ENCODE measurements at places on chromosomes 3 and 15.
A peak's percentile ranks its signal among the peaks of the same experiment; 100 is the strongest.

- H3K27ac ChIP-seq, result peak overlapping the region; percentile 92
- no peaks in the 10 kb centered on the region for H3K27me3 ChIP-seq
- H3K4me3 ChIP-seq, result peak overlapping the region; percentile 85
These were observed 405 bp downstream of the NPRL2 start for GRCh38 chr3:50350213-50350526.

- H3K27ac ChIP-seq, result no peak overlapping the region
- no peak for DNase-seq
- no peaks in the 10 kb centered on the region for H3K4me1 ChIP-seq
- H3K4me3 ChIP-seq, result no peak overlapping the region
These were observed 218.5 kb upstream of the CNTN3 start for GRCh38 chr3:74832925-74833324.

DNA sequence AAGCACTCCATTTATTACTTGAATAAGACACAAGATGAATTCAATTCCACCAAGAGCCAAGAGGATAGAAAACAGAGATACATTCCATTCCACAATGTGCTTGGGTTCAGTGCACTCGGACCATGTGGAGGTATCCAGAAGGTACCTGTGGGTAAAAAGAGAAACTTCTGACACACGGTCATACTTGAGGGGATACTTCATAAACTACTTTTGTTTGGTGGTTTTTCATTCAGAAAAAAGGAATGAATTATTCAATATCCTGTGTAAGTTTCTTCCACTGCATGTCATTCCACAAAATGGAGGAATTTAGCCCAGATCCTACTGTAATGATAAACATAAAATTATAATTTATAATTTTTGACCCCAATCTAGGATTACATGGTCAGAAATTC is 5.7 kb downstream of the TM4SF1 start:
- no peak overlapping the region for H3K4me3 ChIP-seq
- H3K27ac ChIP-seq, result peak overlapping the region; percentile 70
- DNase-seq, result no peak
- no peaks in the 10 kb centered on the region for H3K27me3 ChIP-seq
- H3K4me1 ChIP-seq, result peaks cover 30% of the 10 kb centered on the region
- no peaks in the 10 kb centered on the region for H3K36me3 ChIP-seq

DNA sequence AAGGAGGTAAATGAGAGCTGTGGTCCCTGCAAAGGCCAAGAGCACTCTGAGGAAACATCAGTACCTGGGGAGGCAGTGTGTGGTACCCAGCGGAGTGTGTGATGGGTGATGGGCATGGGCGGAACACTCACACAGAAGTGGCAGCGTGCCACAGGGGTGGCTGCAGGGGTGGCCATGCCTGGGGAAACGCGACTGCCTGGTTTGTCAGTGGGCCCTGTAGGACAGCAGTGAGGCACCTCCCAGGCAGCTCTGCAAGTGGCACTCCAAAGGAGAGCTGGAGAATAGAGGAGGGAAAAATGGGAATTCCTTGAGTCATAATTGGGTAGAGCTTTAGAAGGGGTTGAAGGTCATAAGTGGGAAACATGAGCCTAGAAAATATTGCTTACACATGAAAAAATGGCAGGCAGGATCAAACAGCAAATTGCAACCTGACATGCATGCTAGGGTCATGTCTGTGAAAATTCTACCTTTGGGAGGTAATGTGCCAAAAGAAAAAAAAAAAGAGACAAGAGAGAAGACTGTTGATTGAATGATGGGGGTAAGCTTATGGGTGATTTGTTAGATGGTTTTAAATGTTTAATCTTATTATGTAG is 138.4 kb downstream of the RPLP1 start:
- no peaks in the 10 kb centered on the region for H3K36me3 ChIP-seq
- H3K4me1 ChIP-seq, result peaks cover 42% of the 10 kb centered on the region
- DNase-seq, result no peak
- no peaks in the 10 kb centered on the region for H3K27me3 ChIP-seq
- no peak overlapping the region for H3K27ac ChIP-seq

- H3K27ac ChIP-seq, result no peak overlapping the region
- H3K4me1 ChIP-seq, result no peaks in the 10 kb centered on the region
- H3K4me3 ChIP-seq, result no peak overlapping the region
- DNase-seq, result no peak
These were observed 222.5 kb downstream of the SUCLG2 start for GRCh38 chr3:67431887-67432286.

DNA sequence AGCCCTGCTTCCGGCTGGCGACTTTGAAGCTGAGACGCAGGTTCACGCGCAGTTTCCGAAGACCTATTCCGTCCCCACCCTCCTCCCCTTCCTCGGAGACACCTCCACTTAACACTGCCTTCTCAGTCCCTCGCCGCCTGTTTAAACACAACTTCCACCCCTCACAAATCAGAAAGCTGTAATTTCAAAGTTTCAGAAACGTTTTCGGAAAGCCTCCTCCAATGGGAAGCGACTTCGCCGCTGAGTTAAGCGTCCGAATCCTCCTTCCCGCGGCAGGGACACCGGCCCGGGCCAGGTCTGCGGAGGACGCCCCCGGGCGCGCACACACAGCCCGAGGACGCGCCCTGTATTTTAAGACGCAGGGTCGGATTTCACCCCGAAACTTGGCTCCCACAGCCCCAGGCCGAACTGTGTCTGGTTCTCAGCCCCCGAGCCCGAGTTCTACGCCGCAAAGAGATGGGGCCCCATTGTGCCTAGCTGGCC is 559 bp upstream of the LRRN1 start:
- peak; percentile 17 for DNase-seq
- peak overlapping the region; percentile 72 for H3K4me3 ChIP-seq
- peaks cover 12% of the 10 kb centered on the region for H3K4me1 ChIP-seq
- no peaks in the 10 kb centered on the region for H3K27me3 ChIP-seq

- H3K4me1 ChIP-seq, result peaks cover 30% of the 10 kb centered on the region
- no peak for DNase-seq
- H3K27me3 ChIP-seq, result no peaks in the 10 kb centered on the region
- no peaks in the 10 kb centered on the region for H3K36me3 ChIP-seq
- no peak overlapping the region for H3K4me3 ChIP-seq
These were observed 87.6 kb downstream of the FOXP1 start for GRCh38 chr3:71495708-71496472.

GRCh38 chr3:151209654-151210053 is 6.6 kb upstream of the GPR171 start:
- DNase-seq, result no peak
- no peaks in the 10 kb centered on the region for H3K4me1 ChIP-seq
- no peak overlapping the region for H3K27ac ChIP-seq
- H3K36me3 ChIP-seq, result no peaks in the 10 kb centered on the region

- no peaks in the 10 kb centered on the region for H3K4me1 ChIP-seq
- H3K27ac ChIP-seq, result no peak overlapping the region
- DNase-seq, result no peak
- H3K36me3 ChIP-seq, result no peaks in the 10 kb centered on the region
- no peak overlapping the region for H3K4me3 ChIP-seq
These were observed 131.4 kb downstream of the ATP1B3 start for GRCh38 chr3:142007710-142008399.

- no peaks in the 10 kb centered on the region for H3K36me3 ChIP-seq
- H3K4me3 ChIP-seq, result no peak overlapping the region
- DNase-seq, result no peak
- H3K27ac ChIP-seq, result no peak overlapping the region
These were observed 67.0 kb downstream of the IMPG2 start for GRCh38 chr3:101253396-101253795.

- H3K36me3 ChIP-seq, result no peaks in the 10 kb centered on the region
- no peak for DNase-seq
- H3K27me3 ChIP-seq, result no peaks in the 10 kb centered on the region
- peaks cover 48% of the 10 kb centered on the region for H3K4me1 ChIP-seq
- H3K4me3 ChIP-seq, result no peak overlapping the region
These were observed 46.6 kb downstream of the ZFAND6 start for GRCh38 chr15:80106051-80106450.

- H3K27me3 ChIP-seq, result no peaks in the 10 kb centered on the region
- H3K4me1 ChIP-seq, result no peaks in the 10 kb centered on the region
- no peak overlapping the region for H3K27ac ChIP-seq
- no peaks in the 10 kb centered on the region for H3K36me3 ChIP-seq
- DNase-seq, result no peak
These were observed 12.0 kb downstream of the TBC1D5 start for GRCh38 chr3:17730318-17730967.

- H3K36me3 ChIP-seq, result no peaks in the 10 kb centered on the region
- H3K4me1 ChIP-seq, result peaks cover 3% of the 10 kb centered on the region
- DNase-seq, result no peak
- no peaks in the 10 kb centered on the region for H3K27me3 ChIP-seq
- H3K4me3 ChIP-seq, result no peak overlapping the region
These were observed 16.1 kb downstream of the SPTBN5 start for GRCh38 chr15:41877631-41878354.

GRCh38 chr3:196531418-196531817 is 16.3 kb upstream of the SMCO1 start:
- no peaks in the 10 kb centered on the region for H3K36me3 ChIP-seq
- H3K27me3 ChIP-seq, result no peaks in the 10 kb centered on the region
- no peak for DNase-seq
- H3K27ac ChIP-seq, result no peak overlapping the region
- H3K4me3 ChIP-seq, result no peak overlapping the region

DNA sequence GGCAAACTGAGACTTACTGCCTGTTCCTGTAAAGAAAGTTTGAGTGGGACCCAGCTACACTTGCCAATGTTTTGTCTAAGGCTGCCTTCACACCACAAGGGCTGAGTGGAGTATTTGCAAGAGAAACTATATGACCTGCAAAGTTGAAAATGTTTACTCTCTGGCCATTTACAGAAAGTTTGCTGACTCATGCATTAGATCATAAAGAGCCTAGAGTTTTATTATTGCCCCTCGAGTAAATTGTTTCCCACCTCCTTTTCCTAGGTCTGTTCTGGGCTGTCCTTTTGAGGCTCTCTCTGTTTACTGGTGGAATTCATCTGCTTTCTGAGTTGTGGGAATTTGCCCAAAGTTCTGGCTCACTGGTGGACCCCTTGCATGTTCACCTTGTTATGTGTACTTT is 6.7 kb upstream of the PROK2 start:
- no peak overlapping the region for H3K27ac ChIP-seq
- no peak overlapping the region for H3K4me3 ChIP-seq
- H3K36me3 ChIP-seq, result no peaks in the 10 kb centered on the region
- H3K27me3 ChIP-seq, result peaks cover 1% of the 10 kb centered on the region
- no peaks in the 10 kb centered on the region for H3K4me1 ChIP-seq

DNA sequence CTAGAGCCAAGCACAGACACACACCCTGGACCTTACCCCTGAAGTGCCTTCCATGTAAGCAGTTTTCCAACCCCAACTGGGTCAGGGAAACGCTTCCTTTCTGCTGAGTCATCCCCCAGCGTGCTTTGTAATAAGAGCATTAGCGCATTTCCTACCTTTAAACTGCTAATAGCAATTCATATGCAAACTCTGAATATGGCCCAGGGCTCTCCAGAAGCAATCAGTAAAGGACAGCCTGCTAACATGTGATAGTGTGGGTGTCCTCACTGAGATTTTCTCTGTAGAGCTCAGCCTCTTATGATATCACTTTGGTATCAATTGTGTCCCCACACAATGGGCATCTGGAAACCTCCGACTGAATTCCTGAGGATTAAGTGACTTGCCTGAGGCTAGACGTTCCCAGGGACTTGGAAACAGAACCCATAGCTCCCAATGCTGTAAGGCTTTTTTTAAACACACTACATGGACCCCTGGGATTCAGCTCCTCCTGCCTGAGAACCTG is 5.6 kb downstream of the GABRB3 start:
- H3K27ac ChIP-seq, result no peak overlapping the region
- H3K4me1 ChIP-seq, result no peaks in the 10 kb centered on the region
- H3K4me3 ChIP-seq, result no peak overlapping the region
- no peak for DNase-seq
- H3K27me3 ChIP-seq, result peaks cover 22% of the 10 kb centered on the region
- no peaks in the 10 kb centered on the region for H3K36me3 ChIP-seq

GRCh38 chr15:66830358-66830757 is 128.3 kb downstream of the SMAD6 start:
- H3K4me3 ChIP-seq, result no peak overlapping the region
- H3K27me3 ChIP-seq, result no peaks in the 10 kb centered on the region
- no peaks in the 10 kb centered on the region for H3K4me1 ChIP-seq
- DNase-seq, result no peak

DNA sequence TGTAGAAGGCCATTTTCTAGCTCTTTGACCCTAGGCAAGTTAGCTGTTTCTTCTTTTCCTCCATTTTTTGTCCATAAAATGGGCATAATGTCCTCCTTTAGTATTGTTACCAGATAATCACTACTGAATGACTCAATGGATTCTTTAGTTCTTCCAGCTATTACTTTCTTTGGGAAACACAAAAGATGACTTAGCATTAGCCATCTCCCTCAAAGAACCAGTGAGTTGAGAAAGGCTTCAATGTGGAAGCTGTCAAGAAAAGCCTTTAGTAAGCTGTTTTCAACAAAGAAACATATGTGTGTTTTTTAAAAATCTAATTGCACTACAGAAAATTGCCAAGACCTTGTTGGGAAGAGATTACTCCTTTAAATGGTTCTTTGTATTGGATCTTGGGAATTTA is 135.7 kb downstream of the SLC9A9 start:
- H3K27me3 ChIP-seq, result no peaks in the 10 kb centered on the region
- H3K4me1 ChIP-seq, result no peaks in the 10 kb centered on the region
- DNase-seq, result no peak
- H3K27ac ChIP-seq, result no peak overlapping the region
- no peaks in the 10 kb centered on the region for H3K36me3 ChIP-seq

DNA sequence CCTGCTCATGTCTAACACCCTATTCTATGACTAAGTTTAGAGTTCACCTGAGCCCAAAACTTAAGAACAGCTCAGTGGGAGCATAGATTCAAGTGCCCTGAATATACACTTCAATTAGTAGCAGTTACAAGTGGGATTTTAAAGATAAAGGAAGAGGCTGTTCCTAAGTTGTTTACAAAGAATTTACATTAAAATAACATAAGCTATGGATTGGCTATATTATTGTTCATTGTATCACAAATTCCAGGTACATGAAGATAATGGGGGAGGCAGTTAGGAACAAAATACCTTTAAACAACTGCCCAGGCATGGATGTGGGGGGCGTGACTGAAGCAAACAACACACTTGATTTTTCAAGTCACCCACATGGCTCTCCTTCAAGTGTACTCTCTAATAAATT is 52.7 kb downstream of the ROPN1B start:
- no peaks in the 10 kb centered on the region for H3K27me3 ChIP-seq
- no peaks in the 10 kb centered on the region for H3K4me1 ChIP-seq
- no peak for DNase-seq
- no peak overlapping the region for H3K27ac ChIP-seq

DNA sequence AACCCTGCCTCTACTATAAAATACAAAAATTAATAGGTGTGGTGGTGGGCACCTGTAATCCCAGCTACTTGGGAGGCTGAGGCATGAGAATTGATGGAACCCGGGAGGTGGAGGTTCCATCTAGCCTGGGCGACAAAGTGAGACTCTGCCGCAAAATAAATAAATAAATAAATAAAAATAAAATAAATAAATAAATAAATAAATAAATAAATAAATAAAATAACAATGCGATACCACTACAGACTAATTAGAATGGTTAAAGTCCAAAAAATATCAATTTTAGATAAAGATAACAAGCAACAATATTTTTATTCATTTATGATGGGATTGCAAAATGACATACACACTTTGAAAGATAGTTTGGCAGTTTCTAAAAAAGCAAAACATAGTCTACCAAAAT is 1131.5 kb downstream of the SI start:
- H3K4me3 ChIP-seq, result no peak overlapping the region
- no peak for DNase-seq
- H3K36me3 ChIP-seq, result no peaks in the 10 kb centered on the region
- H3K4me1 ChIP-seq, result no peaks in the 10 kb centered on the region
- H3K27ac ChIP-seq, result no peak overlapping the region

- H3K27me3 ChIP-seq, result no peaks in the 10 kb centered on the region
- H3K4me1 ChIP-seq, result peaks cover 16% of the 10 kb centered on the region
- H3K36me3 ChIP-seq, result no peaks in the 10 kb centered on the region
- peak within 1 kb of the TSS; percentile 97 for H3K4me3 ChIP-seq
- H3K27ac ChIP-seq, result peak within 1 kb of the TSS; percentile 96
These were observed at the start of gene TMF1 for GRCh38 chr3:69051756-69052471. Gene TMF1 (minus strand): TSS chr3:69052333. CDS start chr3:69052086, 247 bp downstream.

- H3K4me3 ChIP-seq, result no peak overlapping the region
- H3K36me3 ChIP-seq, result peaks cover 16% of the 10 kb centered on the region
- no peak for DNase-seq
- H3K27ac ChIP-seq, result no peak overlapping the region
These were observed 33.8 kb downstream of the ALDH1L1 start for GRCh38 chr3:126146525-126147146.

Data from gastrocnemius medialis (tissue), 4 donors.